ENCODE measurements at places on chromosomes 11 and 22.

GRCh38 chr11:118223992-118224391, 819 bp downstream of the JAML start:
- no peak for DNase-seq

DNA sequence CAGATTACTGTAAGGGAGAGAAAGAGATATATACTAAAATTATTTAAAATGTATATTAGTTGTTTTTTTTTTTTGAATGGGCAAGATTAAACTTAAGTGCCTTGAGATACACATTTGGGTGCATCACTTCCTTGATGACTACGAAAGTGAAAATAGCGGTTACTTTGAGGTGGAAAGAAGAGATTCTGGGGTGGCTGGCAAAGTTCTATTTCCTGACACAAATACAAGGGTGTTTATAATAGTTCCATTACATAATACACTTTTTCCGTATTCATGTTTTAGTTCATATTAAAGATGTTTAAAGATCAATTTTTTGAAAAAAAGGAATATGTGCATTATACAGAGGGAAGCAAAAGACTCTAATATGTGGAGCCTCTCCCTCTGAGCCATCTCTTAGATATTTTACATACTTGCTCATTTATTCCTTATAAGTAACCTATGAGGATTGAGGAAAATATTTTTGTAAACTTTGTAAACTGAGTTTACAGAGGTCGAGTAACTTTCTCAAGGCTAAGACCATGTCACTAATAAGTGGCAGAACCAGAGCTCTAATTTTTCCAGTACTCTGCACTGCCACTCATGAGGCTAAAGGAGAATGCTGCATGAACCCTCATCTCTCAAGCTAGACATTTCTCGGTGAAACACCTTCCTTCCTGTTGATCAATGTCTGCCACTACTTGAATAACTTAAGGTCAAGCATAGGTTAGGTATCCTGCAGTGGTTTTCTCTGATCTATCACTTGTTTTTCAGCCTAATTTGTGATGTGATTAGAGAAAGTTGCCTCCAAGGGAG, 58.6 kb downstream of the DDIAS start:
- no peak for DNase-seq

- no peak for DNase-seq
These were observed 21.5 kb downstream of the ASCC2 start for GRCh38 chr22:29816539-29816938.

DNA sequence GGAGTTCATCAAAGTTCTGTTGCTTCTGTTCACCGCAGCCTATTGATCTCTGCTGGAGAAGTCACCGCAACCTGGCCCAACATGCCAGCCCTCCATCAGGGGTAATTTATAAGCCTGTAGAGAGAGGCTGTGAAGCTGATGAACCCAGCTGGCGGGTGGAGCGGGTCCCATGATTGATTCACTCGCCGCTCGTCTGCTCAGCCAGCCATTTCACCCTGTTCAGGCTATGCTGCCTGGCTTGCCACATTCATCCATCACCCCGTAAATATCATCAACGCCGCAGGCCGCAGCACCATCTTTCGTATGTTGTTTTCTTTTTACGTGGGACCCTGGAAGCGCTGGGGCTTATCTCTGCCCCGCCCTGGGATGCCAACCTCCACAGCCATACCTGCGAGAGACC, 116.7 kb upstream of the OPCML start:
- DNase-seq, result no peak

GRCh38 chr22:28923826-28924732, 40.7 kb downstream of the ZNRF3 start:
- no peak for DNase-seq

DNA sequence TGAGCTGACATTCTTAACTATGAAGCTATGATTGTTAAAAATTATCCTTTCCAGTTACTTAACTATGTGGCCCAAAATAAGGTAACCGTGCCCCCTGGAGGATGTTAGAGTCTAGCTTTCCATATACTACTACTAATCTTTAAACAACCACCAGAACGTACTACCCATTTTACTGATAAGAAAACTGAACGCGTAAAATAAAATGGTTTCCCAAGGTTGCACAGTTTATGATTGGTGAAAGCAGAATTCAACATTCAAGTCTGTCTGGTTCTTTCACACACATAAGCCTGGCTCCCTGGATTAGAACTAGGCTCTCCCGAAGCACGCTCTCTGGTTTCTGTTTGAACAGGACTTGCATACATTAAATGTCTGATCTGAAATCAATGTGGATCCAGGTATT, 437.8 kb upstream of the CCDC90B start:
- no peak for DNase-seq

GRCh38 chr22:47296405-47297260, 534.2 kb downstream of the TBC1D22A start:
- no peak for DNase-seq

DNA sequence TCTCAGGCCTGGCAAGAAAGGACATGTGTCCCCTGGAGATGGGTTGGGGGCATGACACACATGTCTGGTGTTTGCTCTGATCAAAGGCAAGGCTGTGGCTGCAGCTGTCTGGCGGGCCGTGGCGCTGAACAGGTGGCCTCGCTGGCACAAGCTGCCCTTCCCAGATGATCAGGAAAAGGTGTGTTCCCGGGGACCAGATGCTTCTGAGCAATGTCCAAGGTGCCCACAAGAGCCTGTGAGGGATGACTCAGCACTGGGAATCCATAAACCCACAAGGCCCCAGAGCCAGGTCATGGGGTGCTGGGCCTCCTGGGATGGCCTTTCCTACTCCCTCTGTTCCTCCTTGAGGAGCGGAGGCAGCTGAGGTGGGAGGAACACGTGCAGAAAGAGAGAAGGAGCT, 9.7 kb upstream of the LRP5 start:
- no peak for DNase-seq

DNA sequence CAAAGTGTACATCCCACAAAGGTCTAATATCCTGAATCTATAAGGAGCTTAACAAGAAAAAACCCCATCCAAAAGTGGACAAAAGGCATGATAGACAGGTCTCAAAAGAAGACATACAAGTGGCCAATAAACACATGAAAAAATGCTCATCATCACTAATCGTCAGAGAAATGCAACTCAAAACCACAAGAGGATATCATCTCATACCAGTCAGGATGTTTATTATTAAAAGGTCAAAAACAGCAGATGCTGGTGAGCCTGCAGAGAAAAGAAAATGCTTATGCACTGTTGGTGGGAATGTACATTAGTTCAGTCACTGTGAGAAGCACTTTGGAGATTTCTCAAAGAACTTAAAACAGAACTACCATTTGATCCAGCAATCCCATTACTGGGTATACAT, 12.7 kb downstream of the LGALS12 start:
- no peak for DNase-seq

DNA sequence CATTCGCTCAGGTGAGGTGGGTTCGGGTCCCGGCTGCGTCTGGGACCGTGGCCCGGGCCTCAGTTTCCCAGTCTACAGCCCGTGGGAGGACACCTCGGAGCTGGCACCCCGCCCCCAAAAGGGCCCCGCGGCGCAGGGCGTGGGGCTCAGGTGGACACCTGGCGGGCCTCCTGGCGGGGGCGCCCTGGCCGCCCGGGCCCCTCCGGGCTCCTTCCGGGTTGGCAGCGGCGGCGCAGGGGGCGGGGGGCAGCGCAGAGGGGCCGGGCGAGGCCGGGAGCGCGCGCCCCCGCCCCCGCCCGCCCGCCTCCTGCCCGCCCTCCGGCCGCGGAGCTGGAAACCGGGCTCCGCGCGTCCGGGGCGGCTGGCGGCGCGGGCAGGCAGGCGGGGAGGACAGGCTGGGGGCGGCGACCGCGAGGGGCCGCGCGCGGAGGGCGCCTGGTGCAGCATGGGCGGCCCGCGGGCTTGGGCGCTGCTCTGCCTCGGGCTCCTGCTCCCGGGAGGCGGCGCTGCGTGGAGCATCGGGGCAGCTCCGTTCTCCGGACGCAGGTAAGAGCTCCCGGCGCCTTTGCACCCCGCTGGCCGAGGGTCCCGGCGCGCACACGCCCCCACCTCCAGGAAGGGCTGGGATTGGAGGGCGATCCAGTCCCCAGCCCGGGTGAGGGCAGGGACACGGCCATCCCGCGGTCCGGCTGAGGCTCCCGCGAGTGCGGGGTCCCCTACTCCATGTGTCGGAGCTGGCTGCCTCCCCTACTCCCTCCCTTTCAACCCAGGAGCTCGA, at the start of gene EMID1:
TSS of gene EMID1 (plus strand) at position 303 of the 778 bp plus-strand sequence. CDS start at position 446, 143 bp downstream.
- DNase-seq, result no peak

- no peak for DNase-seq
These were observed 579 bp upstream of the CYB5R2 start for GRCh38 chr11:7673724-7674434.

- DNase-seq, result no peak
These were observed 89.7 kb downstream of the GRAMD1B start for GRCh38 chr11:123519797-123520193.

DNA sequence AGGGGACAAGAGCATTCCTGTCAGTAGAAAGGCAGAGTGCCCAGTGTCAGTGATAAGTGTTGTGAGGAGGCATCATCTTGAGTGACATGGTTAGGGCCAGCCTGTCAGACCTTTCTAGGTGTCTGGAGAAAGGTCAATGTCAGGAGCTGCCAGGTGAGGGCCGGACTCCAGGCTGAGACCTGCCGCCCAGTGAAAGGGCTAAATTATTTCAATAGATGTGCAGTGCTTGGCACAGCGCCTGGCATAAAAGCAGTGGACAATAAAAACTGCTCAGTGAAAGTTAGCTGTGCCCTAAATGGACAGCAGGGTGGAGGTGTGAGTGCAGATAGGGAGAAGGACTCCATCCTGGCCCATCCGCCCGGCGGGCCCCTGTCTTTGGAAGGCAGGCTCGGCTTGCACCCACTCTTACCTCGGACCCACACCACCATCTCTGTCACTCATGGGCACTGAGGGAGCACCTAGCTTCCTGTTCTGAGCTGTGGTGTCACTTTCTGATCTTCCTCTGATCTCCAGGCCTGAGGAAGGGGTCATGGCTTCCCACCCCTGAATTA, 23.5 kb upstream of the WNT11 start:
- DNase-seq, result no peak

GRCh38 chr11:44171518-44171917, 76.0 kb downstream of the EXT2 start:
- no peak for DNase-seq

GRCh38 chr22:46454504-46455269, 82.7 kb downstream of the CELSR1 start:
- DNase-seq, result no peak

- DNase-seq, result peak; percentile 58
These were observed 2.6 kb upstream of the GCAT start for GRCh38 chr22:37804881-37805809.

DNA sequence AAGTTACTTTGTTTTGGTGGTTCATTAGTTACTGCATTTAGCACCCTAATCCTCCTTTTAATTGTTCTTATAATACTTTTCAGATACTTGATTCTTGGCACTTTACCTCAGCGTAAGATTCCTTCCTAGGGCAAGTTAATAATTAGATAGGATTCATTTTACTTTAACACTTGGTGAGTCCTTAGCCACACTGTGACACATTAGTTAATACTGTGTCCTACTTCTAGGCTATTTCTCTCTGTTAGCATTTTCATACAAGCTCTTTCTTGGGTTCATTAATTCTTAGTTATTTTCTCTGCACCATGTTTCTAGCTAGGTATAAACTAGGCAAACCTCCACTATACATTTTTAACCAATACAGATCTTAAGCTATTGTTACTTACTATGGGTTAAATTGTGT, 16.1 kb downstream of the OR5M3 start:
- DNase-seq, result no peak

- no peak for DNase-seq
These were observed 301.9 kb downstream of the OPCML start for GRCh38 chr11:133230431-133230830.

GRCh38 chr22:35835267-35835997, 117.8 kb downstream of the APOL5 start:
- no peak for DNase-seq

DNA sequence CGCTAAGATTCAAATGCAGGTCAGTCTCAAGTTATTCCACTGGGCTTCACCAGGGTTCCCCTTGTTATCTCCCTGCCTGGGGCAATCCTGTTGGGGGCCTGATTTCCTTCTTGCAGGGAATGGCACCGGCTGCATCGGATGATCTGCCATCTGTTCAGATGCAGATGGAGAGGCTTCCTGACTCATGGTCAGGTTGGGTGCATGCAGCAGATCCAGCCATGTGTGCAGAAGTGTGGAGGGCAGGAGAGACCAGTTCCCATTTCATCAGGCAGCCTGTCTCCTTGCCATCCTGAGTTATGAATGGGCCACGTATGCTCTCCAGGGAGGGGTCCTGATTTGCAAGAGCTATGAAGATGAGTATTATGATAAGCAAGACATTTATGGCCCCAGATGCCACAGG, 161.2 kb upstream of the PLET1 start:
- DNase-seq, result no peak

GRCh38 chr11:33651990-33652389, 48.6 kb downstream of the C11orf91 start:
- DNase-seq, result no peak

GRCh38 chr11:20452585-20452984, 65.1 kb downstream of the PRMT3 start:
- DNase-seq, result no peak

DNA sequence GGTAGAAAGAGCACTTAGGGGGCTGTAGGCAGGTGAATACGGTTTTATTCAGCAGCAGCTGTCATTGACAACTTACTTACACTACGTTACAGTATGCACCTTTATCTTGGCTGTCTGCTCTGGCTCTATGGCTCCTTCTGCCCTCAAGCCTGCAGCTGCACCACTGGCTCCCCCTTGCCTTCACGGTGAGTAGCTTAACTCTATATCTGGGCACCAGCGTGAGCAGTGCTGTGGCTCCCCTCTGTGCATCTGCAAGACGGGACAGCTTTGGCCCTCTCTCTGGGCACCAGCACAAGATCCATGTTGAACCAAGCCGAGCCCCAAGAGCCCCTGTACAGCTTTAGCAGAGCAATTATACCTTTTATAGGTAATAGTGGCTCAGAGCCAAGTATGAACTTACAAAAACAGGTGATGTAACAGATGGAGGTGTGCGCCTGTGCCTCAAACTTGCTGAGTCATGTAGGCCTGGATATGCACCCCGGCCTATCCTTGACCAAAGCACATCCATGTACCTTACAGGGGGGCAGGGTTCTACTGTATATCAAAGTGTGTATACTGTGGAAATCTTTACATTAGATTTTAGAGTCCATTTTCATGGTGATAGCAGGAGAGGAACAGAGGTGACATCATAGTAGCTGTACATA, 96.9 kb upstream of the CTSC start:
- no peak for DNase-seq

DNA sequence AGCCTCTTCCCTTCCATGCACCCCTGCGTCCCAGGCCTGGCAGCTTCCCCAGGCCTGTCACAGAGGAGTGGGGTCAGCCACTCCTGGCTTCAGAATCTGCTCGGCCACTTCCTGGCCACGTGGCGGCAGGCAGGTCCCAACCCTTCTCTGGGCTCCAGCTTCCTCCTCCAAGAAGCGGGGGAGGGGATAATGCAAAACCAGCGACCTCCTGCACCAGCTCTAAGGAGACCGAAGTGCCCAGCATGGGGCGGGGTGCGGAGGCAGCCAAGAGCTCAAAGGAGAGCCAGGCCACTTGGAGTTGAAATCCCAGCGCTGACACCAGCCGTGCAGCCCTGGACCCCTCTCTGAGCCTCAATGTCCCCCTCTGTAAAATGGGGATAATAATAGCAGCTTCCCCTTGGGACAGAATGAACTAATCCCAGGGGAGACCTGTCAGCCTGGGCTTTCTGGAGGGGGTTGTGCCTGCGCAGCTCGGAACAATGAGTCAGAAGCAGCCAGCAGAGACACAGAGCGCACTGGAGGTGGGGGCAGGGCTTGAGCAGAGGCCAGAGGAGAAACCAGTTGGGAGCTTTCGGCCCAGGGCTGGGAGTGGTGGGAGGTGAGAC, 22.8 kb upstream of the PICK1 start:
- DNase-seq, result no peak
